ENCODE measurements at places on chromosomes 2 and 18.

- DNase-seq: no peak
Measured at GRCh38 chr2:190094316-190094871, 31.9 kb upstream of the MSTN start.

GRCh38 chr2:31324016-31324633 lies 90.2 kb downstream of the EHD3 start:
- DNase-seq: no peak

- DNase-seq: no peak
Measured at GRCh38 chr2:65395621-65396347, 36.6 kb downstream of the SPRED2 start.

DNA sequence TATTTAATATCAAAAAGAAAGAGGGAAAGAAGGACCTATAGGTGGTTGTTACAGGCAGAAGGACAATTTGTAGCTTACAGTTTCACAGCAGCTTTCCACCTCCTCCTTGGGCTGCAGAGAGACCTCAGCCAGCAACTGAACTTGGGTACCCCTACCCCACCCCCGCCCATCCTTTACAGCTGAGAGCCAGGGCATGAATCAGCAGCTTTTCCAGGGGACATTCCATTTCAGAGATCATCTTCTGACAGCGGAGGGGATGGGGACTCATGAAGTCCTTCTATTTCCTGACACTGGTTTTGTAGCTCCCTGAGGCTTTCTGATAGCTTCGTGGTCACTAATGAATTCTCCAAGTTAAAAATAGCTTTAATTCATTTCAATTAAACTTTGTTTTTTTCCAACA lies 96.4 kb downstream of the ITGB1BP1 start:
- DNase-seq: no peak

GRCh38 chr2:102106133-102106556 lies 36.4 kb upstream of the IL1R1 start:
- DNase-seq: no peak

DNA sequence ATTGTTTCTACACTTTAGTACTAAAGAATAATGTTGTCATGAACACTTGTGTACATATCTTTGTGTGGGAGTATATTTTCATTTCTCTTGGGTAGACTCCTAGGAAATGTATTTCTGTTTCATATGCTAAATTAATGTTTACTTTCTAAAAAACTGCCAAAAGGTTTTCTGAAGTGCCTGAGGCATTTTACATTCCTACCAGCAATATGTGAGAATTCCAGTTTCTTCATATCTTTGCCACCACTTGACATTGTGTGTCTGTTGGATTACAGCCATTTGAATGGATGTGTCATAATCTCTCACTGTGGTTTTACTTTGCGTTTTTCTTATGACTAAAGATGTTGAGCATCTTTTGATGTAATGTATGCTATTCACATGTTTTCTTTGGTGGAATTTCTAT lies 428.2 kb upstream of the KCNH7 start:
- DNase-seq: no peak

- DNase-seq: no peak
Measured at GRCh38 chr18:58838165-58838860, 26.4 kb upstream of the ZNF532 start.

- DNase-seq: no peak
Measured at GRCh38 chr2:38100328-38100727, 24.4 kb upstream of the CYP1B1 start.

GRCh38 chr2:65576861-65577601 lies 144.6 kb upstream of the SPRED2 start:
- no peak for DNase-seq
